ENCODE measurements at places on chromosomes 11 and 22.

DNA sequence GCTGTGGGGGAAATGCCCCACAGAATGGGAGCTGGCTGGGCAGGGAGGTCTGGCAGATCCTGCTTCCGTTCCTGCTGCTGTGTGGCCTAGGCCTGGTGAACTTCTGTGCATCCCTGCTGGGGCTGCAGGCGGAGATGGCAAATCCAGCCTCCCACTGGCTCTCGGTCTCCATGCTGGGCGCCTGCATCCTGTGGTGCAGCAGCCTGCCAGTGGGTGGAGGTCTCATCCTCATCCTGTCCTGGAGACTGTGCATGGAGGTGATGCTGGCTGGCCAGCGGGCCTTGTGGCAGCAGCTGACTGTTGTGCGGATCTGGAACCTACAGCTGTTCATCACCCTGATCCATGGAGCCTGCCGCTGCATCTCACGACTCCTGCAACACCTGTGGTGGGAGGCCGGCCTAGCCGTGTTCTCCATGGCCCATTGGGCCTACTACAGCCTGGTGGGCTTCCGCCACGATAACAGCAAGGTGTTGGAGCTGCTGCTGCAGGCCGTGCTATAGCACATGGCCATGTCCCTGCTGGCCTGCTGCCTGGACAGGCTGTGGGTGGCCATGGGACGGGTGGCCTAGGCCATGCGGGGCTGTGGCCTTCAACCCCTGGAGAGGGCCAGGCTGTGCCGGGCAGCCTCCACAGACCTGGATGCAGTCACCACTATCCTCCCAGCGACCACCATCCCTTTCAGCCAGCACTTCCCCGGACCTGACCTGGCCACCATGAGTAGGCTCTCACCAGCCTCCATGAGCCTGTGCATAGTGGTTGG lies 8.8 kb upstream of the RPL3 start:
- no peak for DNase-seq

- no peak for DNase-seq
These were observed 44.0 kb upstream of the WT1 start for GRCh38 chr11:32479291-32479690.

GRCh38 chr11:9072626-9073176 lies 18.7 kb downstream of the SCUBE2 start:
- no peak for DNase-seq

- no peak for DNase-seq
These were observed 47.0 kb downstream of the APOL1 start for GRCh38 chr22:36299911-36300310.

DNA sequence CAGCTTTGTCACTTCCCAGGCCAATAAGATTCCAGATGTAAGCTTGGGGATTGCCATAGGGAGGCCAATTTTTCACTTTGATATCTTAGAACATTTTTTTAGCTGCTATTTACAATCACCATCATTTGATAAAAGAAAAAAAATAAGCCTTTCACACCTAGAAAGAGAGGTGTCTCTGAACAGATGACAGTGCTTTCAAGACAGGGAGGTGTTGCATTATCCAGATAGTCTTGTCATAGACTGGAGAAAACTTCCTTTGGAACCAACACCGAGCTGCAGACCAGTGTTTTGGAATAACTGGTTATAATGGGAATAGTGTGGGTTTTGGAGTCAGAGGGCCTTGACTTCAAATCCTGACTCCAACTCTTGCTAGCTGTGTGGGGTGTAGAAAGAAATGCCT lies 101.0 kb downstream of the SLC1A2 start:
- no peak for DNase-seq

- DNase-seq, result peak; percentile 46
These were observed at the start of gene TSPAN18 for GRCh38 chr11:44726283-44727113. TSPAN18 (plus strand) TSS chr11:44726962; CDS start chr11:44906417, 179,455 bp downstream.

All from GM18507 (cell line).